ENCODE measurements at places on chromosomes 3 and 15. TPM values are rescaled to one million over a fixed set of nuclear protein-coding genes. Genes with fewer than 3 reads are reported as not detected.

The CD200 gene
- 2.2 TPM for polyA plus RNA-seq

The CILP gene
- 0.76 TPM for polyA plus RNA-seq

The UPK1B gene
- polyA plus RNA-seq, result 0.46 TPM

The SLCO3A1 gene
- polyA plus RNA-seq, result 10.7 TPM

The LRRC3B gene
- polyA plus RNA-seq, result 1.5 TPM

The TICRR gene
- 0.25 TPM for polyA plus RNA-seq

The GMNC gene
- polyA plus RNA-seq, result not detected

The LRRC31 gene
- 4.0 TPM for polyA plus RNA-seq

The MYL3 gene
- polyA plus RNA-seq, result 6.8 TPM

The EPHA6 gene
- not detected for polyA plus RNA-seq

The PLSCR2 gene
- polyA plus RNA-seq, result not detected

The FEZF2 gene
- polyA plus RNA-seq, result not detected

The LRRC34 gene
- polyA plus RNA-seq, result 1.7 TPM

The HRH1 gene
- 0.37 TPM for polyA plus RNA-seq

The NRG4 gene
- polyA plus RNA-seq, result 22.7 TPM

The LRRIQ4 gene
- polyA plus RNA-seq, result not detected

The RLBP1 gene
- polyA plus RNA-seq, result not detected

The CD200R1 gene
- polyA plus RNA-seq, result 0.25 TPM

The MEGF11 gene
- 0.15 TPM for polyA plus RNA-seq

The GABRR3 gene
- polyA plus RNA-seq, result not detected

The LYZL4 gene
- not detected for polyA plus RNA-seq

The LDHAL6B gene
- not detected for polyA plus RNA-seq

The CLDN18 gene
- 441 TPM for polyA plus RNA-seq

The BFSP2 gene
- polyA plus RNA-seq, result 1.4 TPM

The IQCF5 gene
- polyA plus RNA-seq, result not detected

The AGBL1 gene
- not detected for polyA plus RNA-seq

The APOD gene
- polyA plus RNA-seq, result 76.9 TPM

The TTLL13 gene
- not detected for polyA plus RNA-seq

The HHLA2 gene
- polyA plus RNA-seq, result 0.23 TPM

The LINGO1 gene
- polyA plus RNA-seq, result not detected

The PLA2G4E gene
- polyA plus RNA-seq, result not detected

The CXCR6 gene
- polyA plus RNA-seq, result 0.31 TPM

The MRAS gene
- 4.4 TPM for polyA plus RNA-seq

The SAMD7 gene
- polyA plus RNA-seq, result not detected

The HCLS1 gene
- polyA plus RNA-seq, result 13.9 TPM

The B2M gene
- 1,385 TPM for polyA plus RNA-seq

The TLR9 gene
- 0.18 TPM for polyA plus RNA-seq

The TGM5 gene
- polyA plus RNA-seq, result 1.5 TPM

The SGO1 gene
- polyA plus RNA-seq, result 1.1 TPM

The SLC22A13 gene
- polyA plus RNA-seq, result 0.05 TPM

The RTP1 gene
- not detected for polyA plus RNA-seq

The ATP8B4 gene
- 1.6 TPM for polyA plus RNA-seq

The EOGT gene
- polyA plus RNA-seq, result 17.4 TPM

Measured in stomach (tissue), 19 donors.